Activated T-cell treated with anti-CD3 and anti-CD28 coated beads for 48 hours (primary cell): ENCODE measurements at places on chromosomes 2 and 18.

DNA sequence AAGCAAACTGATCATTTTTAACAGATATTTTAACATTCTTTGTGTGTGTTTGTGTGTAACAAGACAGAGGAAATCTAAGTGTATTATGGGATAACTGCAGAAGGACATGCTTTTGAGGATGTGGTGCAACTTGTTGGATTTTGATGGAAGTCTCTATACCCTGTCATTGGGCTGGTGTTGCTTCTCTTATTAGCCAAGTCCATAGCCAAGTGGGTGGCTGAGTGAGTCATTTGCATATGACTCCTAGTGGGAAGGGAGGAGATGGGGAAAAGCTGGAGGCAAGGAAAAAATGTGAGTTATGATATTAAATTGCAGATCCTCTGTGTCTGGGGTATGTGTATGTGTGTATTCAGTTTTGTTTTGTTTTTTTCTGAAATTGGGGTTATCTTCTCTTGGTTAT, 879.9 kb downstream of the DCC start:
- no peak for DNase-seq

DNA sequence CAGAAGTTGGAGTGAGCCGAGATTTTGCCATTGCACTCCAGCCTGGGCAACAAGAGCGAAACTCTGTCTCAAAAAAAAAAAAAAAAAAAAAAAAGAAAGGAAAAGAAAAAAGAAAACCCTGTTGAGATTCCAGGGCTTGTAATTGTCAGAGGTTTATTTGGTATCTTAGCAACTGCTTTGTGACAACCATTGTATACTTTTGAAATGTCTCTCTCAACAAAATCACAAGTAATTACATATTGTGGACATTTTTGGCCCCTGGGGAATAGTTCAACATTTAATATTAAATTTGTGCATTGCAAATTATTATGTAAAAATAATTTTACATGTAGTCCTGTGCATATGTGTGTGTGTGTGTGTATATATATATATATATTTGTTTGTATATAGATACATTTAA, 270.8 kb downstream of the GALNT13 start:
- DNase-seq = no peak

DNA sequence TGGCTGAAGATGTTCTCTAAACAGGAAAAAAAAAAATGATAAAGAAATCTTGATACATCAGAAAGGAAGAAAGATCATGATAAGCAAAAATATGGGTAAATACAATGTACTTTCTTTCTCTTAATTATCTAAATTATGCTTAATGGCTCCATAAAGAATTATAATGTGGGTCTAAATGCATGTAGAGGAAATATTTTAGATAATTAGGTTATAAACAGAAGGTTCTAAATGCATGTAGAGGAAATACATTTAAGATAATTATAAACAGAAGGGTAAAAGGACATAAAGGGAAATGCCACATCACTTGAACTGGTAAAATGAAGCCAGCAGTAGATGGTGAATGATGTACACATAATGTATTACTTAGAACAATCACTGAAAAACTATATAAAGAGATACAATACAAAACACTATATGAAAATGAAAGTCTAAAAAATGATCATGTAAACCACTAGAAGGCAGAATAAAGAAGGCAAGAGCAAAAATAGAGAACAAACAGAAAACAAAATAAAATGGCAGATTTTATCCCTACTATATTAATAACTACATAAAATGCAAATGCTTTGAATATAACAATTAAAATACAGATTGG, 308.4 kb upstream of the CDH2 start:
- DNase-seq = no peak

DNA sequence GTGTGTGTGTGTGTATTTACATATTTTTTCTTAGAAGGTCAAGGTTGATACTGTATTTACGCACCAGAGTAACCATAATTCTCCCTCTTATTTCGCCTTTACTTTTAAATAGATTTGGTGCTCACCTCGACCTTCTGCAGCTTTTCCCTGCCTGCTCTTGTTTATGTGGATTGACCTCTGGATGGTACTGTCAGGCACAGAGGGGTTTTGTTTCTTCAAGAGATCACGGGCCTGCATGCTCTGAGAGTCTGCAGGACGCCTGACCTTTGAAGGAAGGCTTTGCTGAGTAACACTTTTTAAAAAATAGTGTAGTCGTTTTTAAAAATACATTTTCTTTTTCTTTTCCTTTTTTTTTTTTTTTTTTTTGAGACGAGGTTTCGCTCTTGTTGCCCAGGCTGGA, 18.1 kb upstream of the EFHD1 start:
- DNase-seq = no peak

DNA sequence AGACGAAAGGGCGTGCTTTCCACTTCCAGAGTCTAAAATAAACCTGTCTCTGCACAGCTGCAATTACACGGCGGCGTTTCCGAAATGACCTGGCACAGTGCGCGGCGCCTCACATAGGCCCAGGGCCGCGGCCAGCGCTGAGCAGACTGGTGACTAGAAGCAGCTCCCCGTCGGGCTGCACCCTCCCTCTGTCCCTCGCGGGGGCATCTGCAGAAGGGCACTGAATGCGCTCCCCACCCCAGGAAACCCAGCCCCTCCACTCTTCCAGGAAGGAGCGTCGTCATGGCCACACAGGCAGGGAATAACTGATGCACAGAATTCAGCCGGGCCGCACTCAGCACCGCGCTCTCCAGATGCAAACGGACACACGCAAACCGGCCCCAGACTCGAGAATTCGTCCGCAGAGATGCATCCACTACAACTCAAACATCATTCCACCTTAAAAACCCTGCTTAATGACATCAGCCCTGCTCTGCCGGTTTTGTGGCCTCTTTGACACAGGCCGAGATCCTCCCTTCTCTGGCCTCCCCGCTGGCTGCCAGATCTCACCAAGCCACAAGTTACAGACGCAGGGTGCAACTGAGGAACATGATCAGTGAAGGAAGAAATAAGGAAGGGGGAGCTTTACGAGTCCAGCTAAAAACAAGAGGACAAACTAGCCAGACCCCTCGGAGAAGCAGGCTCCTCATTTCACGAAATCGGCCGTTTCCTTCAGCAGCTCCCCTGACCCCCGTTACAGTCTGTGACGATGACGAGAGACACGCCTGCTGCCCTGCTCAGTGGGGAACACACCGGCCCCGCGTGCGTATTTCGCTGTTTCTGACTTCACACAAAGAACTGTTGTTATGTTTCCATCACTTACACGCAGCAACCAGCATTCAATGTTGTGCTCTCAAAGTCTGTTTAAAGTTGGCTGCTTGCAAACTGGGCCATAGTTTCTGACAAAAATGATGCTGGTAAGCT, 40.2 kb downstream of the MBP start:
- no peak for DNase-seq

- DNase-seq = no peak
Measured at GRCh38 chr2:103327966-103328365, 566.1 kb downstream of the TMEM182 start.

DNA sequence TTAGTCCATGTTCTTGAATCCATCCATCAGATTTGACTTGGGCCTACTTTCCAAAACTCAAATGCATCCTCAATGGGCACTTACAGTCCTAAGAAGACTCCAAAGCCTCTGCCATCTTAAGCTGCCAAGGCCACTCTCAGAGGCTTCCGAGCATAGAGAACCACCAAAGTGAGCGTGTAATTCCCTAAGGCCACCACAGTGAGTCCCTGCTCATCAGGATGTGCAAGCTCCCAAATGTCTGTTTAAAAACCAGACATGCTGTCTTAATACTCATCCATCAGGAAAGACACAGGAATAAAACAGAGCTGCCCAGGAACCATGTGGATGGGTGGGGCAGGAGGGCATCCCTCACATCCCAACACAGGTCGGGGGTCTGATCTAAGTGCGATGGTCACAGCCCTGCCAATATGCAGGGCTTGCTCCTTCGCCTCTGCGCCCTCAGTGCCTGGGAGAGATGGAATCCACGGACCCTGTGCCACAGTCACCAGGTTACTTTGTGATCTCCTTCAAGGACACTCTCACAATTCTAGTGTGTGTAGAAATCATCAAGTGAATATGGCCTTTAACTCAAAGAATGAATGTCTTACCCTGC, 80.4 kb downstream of the POLR1A start:
- no peak for DNase-seq
